ENCODE measurements at places on chromosomes 3 and 15.

DNA sequence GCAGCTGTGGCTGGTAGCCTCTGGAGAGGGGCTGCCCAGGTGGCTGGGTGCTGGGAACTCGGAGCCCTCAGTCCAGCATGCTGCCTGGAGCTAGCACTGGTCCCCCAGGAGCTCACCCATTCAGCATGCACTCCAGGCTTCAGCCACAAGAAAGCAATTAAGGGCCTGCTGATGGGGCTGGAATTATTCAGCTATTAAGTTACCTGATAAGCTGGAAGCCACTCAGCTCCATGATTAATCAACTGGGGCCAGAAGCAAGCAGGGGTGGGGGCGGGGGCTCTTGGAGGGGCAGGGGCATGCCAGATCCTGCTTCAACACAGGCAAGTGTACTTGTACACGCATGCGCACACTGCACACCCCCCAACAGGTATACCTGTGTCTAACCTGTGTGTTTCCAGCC, 22.1 kb upstream of the TMEM115 start:
- no peak for DNase-seq

DNA sequence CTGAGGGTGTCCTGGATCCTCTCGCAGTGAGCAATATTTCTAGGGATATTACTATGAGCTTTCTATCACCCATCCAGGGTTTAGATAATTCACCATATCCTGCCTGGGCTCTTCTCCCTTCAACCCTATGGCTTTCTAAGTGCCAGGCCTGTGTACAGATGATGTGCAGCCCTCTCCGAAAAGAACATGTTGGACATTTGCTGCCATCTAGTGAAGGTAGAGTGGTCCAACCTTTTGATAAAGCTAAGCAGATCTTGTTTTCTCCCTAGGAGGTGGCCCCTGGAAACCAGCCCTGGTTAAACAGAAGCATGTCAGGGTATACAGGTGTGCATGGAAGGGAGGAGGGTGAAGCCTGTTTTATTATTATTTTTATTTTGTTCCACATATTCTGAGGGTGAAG, 27.9 kb upstream of the SCN10A start:
- DNase-seq = peak; percentile 7

DNA sequence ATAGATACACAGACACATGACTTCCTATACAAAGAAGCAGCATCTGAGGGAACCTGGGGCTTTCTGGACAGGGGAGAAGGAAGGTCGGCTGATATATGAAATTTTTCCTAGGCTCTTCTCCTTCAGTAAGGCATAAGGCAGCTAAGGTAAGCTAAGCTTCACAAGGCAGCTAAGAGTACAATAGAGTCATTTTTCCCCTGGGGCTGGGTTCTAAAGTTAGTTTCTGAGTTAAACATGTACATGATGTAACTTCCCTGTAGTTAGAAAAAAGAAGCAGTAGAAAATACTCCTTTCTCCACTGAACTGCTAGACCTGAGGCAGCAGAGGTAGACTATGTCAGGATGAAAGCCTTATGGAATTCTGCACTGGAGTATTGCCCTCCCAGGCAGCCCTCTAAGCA, 109.6 kb downstream of the PLD1 start:
- no peak for DNase-seq

GRCh38 chr3:105997800-105998526, 129.2 kb upstream of the CBLB start:
- DNase-seq = no peak

DNA sequence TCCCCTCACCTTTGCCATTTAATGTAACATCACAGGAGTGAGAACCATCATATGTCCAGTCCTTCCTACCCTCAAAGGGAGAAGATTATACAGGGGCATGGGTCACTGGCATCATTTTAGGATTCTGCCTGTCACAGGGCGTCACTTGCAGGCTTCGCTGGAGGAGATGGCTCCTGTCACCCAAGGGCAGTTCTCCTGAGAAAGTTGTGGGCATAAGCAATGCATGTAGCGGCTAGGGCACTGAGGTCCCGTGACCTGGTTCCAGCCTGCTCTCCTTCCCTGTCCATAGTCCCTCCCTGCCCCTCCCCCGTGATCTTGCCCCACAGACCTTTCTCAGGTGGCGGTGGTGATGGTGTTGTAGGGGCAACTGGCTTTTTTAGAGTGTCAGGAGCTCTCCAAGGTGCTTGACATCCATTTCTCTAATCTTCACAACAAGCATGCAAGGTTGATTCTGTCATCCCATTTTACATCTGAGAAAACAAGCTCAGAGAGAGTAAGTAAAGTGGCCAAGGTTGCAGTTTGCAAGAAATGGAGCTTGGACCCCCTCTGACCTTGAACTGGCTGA, 241.5 kb upstream of the CTDSPL start:
- no peak for DNase-seq

- DNase-seq = no peak
Measured at GRCh38 chr3:139258276-139258675, 85.5 kb upstream of the MRPS22 start.

DNA sequence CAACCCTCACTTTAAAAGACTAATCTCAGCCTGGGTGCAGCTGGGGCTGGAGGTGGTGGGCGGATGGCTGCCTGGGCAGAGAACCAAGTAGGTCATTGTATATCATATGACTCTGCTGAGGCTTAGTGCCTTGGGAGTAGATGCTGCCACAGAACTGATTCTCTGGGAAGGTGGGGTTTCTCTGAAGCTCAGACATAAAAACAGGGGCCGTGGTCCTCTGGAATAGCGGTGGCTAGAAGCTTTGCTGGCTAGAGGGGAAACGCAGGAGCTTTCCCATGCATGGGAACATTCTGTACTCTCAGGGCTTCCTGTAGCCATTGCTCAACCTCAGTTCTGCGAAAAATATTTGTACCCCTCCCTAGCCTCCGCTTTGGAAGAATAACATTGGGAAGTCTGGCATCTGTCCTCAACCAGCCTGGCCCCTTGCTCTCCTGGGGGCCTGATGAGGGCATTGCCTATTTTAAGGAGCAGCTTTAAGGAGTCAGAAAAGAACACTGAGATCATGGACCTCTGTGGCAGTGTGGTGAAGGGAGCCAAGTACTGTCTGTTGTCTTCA, 14.7 kb downstream of the TIMP4 start:
- no peak for DNase-seq

- DNase-seq = no peak
Measured at GRCh38 chr3:5494905-5495519, 307.5 kb downstream of the EDEM1 start.

DNA sequence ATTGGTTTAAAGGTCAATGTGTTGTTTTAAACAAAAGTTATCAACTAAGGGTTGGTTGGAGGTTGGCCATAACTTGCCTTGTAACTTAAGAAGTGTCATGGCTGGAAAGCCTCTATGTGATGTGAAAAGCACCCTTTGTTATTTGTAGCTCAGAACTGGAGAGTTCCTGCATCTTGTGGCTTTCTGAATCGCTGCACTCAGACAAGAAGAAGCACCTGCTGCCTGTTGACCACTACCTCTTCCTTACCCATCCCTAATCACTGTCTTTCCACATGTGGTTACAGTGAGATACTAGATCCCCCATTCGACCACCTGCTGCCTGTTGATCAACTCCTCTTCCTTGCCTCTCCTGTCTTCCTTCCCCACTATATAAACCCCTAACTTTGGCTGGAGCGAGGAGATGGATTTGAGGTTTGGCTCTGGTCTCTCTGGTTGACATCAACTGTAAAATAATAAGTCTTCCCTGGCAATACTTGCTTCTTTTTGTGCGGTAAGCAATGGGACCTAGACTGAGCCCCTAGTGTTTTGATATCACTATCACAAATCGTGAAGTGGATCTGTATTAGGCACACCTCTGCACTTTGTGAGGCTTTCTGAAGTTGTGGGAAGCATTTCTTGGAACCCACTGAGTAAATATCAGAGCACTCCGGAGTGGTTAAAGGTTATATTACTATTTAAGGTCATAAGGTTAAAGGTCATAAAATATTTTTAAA, 13.8 kb downstream of the RPL39L start:
- DNase-seq = no peak

GRCh38 chr3:187615630-187616029, 54.6 kb downstream of the SST start:
- DNase-seq = no peak

DNA sequence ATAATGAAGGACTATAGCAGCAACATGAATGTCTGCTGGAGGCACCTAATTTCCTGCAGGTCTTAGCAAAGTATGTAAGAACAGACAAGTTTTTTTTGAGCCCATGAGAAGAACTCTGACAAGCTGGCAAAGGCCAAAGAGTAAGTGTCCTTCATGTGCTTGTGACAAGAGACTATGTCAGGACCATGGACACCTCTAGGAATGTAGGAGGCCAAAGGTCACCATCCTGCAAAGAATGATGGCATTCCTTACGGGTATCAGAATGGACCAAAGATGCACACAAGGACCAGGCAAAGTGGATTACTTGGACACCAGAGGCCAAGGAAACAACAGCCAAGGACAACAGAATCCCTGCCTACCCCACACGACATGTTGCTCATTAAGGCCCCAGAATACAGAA, 858.5 kb upstream of the CFAP20DC start:
- DNase-seq = no peak

DNA sequence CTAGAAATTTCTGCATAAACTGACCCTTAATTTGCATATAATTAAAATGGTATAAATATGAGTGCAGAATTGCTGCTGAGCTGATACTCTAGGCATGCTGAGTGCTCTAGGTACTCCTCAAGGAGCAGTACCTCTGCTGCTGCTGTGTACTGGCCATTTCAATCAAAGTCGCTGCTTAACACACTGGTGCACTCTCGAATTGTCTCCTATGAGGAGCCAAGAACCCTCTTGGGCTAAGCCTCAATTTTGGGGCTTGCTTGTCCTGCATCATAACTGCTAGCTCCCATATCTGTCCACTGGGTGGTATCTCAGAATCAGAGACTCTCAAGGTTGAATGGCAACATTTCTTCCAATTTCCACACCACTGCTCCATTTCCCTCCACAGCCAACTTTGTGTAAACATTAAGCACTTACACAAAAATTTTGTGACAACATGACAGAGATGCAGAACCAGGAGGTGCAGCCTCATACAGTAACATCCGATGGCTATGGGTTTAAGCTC, 82.5 kb downstream of the XXYLT1 start:
- DNase-seq = no peak

DNA sequence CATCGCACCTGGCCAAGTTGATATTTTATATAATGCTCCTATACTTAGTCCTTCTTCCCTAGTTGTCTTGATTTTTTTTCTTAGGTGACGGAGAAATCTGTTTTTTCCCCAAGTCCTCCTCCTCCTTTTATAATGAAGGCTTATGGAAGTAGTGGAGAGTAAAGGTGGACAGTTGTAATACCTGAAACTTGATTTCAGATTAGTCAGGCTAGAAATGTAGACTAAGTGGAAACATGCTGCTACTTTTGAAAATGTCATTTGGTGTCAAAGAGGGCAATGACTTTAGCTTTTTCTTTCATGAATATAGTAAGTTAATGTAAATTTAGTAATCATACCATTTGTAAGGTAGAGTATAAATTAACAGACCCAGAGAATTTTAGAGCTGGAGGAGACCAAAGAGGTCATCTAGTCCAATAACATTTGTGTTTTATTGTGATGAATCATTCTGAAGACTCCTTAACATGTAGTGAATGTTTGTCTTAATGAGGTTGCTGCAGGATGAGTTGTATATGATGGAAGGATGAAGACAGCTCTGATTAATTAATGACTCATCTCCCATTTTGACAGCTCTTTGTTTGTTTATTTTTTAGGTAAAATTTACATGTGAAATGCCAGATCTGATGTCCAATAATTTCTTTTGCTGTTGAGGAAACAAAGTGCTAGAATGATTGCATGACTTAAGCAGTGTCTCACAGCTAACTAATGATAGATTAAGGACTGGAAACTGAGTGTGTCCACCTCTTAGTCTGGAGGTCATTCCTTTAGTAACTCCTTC, 8.7 kb downstream of the CTDSPL2 start:
- DNase-seq = no peak

DNA sequence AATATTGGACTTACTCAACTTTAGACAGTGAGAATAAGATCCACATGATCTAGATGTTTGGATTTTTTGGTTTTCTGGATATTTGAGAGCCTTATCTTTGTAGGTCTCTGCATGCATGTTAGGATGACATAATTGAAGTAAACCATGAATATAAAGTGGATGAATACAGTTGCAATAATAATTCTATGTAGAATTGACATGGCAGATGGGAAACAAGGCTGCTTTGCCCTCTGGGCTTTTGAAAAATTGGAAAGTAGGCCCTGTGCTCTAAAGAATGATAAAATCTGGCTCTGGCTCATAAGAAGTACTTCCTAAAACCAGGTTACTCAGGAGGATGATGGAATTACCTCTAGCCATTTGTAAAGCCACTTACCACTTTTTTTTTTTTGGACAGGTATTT, 86.9 kb downstream of the ZNF609 start:
- no peak for DNase-seq

DNA sequence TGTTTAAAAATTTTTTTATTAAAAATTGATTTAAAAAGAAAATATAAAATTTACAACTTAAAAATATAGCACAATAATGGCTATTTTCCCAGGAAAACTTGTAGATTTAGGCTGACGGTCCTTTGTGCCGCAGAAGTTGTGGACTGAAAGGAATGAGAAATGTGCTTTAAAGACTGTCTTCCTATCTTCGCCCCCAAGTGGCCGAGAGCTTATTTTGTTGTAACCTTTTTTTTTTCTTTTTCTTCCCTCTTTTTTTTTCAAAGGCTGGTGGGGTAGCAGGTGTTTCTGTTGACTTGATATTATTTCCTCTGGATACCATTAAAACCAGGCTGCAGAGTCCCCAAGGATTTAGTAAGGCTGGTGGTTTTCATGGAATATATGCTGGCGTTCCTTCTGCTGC, 15.5 kb downstream of the SLC25A26 start:
- no peak for DNase-seq

- DNase-seq = no peak
Measured at GRCh38 chr3:197734667-197735318, 1.9 kb downstream of the RUBCN start.

DNA sequence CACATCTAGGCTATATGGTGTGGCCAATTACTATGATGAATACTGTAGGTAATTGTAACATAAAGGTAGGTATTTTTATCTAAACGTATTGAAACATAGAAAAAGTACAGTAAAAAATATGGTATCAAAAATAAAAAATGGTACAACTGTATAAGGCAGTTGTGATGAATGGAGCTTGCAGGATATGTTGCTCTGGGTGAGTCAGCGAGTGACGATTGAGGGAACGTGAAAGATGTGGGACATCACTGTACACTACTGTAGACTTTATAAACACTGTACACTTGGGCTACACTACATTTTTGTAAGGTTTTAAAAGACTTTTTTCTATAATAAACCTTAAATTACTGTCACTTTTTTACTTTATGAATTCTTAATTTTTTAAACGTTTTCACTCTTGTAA, 10.3 kb downstream of the CTNNB1 start:
- DNase-seq = no peak

GRCh38 chr3:30475038-30475808, 131.2 kb upstream of the TGFBR2 start:
- no peak for DNase-seq

GRCh38 chr3:11651477-11651876, 7.8 kb upstream of the VGLL4 start:
- no peak for DNase-seq

DNA sequence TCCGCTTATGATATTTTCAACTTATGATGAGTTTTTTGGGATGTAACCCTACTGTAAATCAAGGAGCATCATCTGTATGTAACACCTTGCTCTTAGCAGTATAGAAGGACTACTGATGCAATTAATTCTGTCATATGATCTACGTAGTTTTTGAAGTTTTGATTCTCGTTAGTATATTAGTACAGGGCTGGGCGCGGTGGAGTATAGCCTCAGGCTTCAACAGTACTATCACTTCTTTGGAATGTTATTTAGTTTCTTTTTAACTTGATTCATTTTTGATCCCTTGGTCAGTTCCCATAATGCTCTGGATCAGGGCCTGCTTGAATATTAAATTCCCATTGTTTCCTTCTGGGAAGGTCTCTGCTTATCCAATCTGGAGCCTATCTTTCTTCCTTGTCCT, 23.9 kb upstream of the AP4E1 start:
- DNase-seq = no peak

Measured in CD4-positive, alpha-beta T cell treated with Interleukin-17A for 1 hour (primary cell).